Stimulated activated CD4-positive, alpha-beta T cell treated with anti-CD3 and anti-CD28 coated beads, Interleukin-15, amount 100 ng/mL, for 48 hours (primary cell): ENCODE measurements at places on chromosomes 11 and 22.
A peak's percentile ranks its signal among the peaks of the same experiment; 100 is the strongest.

DNA sequence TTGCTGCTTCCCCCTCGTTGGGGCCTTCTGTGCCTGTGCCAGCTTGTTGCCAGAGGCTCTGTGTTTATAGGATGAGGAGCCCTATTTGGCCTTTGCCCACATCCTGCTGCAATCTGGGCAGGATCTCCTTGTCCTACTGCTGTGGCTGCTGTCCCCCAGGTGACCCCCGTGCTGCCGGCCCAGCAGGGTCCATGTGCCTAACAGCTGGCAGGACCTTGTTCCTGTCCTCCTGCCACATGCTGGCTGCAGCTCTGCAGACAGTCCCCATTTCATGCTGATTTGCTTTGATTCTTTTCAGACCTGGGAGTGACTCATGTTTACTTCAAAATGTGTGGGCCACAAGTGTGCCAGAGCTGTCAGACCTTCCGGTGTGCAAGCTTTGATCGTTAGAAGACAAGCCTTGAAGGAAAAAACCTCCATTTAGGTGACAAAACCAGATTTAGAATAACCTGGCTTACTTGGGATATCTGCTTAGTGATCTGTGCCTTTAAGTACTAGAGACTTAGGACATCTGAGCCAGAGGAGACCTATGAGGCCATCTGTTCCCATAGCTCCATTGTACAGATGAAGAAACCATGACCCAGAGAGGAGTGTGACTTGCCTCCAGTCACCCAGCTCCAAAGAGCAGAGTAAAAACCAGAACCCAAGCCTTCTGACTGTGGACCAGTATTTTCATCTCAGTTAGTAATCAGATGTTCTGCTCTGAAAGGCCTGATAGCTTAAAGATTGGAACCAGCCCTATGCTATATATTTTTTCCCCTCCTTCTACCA is 11.1 kb downstream of the NAV2 start:
- DNase-seq = peak; percentile 21

GRCh38 chr11:117229411-117229810 is 2.5 kb downstream of the PCSK7 start:
- DNase-seq = no peak

DNA sequence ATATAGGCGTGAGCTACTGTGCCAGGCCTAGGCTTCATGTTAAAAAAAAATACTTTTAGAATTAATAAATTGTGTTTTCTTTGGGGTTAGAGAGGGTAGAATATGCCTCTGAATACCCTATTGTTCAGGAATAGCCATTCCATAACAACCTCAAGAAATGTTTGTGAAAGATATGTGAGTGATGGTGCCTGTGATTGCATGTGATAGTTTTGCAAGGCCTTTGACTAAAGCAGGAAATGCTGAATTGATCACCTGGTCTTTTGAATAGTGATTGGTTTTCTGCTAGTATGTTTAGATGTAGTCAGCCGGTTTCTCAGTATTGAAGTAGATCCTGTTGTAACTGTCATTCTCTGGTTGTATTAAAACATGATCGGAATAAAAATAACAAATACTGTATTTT is 73.4 kb downstream of the UVRAG start:
- no peak for DNase-seq

DNA sequence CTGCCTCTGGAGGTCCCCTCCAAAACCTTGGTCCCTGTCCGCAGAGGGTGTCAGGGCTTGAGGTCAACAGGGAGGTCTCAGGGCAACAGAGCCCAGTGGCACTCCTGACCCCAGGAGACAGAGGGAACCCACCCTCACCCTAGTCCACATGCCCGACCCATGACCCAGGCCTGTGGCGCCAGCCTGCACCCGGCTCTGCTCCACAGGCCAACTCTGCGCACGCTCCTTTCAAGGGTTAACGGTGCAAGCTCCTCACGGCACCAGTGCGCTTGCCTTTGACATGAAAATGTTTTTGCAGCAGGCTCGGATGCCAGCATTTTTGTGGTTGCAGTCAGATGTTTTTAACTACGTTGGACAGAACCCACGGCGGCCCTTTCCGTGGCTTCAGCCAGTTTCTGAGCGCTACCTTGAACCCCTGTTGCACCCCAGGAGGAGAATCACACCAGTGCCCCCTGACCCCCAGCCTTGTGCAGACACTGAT is 68.6 kb downstream of the CDKN1C start:
- no peak for DNase-seq

DNA sequence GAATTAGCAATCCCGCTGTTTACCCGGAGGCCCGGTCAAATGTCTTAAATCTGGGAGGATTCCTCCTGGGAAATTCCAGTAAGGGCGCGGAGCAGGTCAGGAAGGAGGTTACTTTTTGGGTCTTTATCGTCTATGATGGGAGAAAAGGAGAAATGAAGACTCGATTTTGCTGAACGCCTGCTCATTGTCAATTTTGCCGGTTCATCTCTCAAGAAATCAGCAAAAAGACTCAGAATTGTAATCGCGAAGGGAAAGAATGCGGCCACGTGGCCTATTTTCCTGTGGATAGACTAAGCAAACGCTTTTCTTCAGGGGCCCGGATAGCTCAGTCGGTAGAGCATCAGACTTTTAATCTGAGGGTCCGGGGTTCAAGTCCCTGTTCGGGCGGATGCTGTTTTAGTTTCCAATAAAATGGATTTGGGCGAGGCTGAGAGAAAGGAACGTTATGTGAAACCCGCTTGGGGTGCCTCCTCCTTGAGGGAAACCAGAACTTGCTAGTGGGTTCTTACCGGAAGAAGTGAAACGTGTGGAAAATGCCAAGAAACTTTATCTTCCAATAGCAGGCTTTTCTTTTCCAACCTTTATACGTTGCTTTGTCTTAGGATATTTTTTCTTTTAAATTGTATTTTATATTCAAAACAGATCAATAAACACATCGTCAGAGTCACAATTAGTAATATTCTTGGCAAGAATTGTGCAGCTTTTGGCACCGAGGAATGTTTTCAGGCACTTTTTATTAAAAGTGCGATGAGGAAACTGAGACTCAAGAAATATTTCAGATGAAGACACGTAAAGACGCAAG is 45.0 kb downstream of the OR4D9 start:
- DNase-seq = peak; percentile 75

DNA sequence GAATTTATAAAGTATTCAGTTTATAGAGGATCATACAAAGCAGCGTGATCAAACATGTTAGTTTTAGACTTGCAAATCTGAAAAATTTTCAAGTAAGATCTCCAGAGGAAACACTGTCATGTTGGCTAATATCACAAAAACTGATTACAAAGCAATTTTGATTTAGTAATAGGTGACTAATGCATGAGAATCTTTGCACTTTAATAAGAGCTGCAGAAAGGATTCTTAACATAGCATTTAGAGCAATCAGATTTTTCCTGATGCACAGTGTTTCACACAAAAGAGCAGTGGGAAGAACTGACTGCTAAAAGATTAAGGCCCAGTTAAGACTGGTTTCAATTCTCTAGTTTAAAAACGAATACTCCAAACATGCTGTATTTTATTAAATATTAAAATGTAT is 321.2 kb downstream of the GUCY1A2 start:
- no peak for DNase-seq

- DNase-seq = no peak
These were observed 459.1 kb downstream of the MIAT start for GRCh38 chr22:27116312-27117086.

GRCh38 chr11:84247926-84248325 is 961.8 kb upstream of the CCDC90B start:
- DNase-seq = no peak

GRCh38 chr11:85165819-85166218 is 461.3 kb downstream of the DLG2 start:
- DNase-seq = no peak

DNA sequence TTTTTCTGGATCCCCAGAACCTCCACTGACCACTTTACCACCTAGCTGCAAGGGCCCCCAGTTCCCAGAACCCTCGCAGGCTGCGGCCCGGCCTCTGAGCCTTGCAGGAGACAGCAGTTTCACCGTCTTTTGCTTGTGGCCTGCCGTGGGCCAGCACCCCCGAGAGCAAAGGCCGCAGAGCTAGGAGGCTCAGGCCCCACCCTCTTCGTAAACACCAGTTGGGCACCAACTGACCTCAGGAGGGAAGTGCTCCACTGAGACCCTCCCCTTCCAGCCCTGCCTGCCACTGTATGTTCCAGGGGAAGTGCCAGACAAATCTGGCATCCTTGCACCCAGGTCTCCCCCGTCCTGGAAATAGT is 23.4 kb upstream of the CREB3L1 start:
- DNase-seq = no peak

DNA sequence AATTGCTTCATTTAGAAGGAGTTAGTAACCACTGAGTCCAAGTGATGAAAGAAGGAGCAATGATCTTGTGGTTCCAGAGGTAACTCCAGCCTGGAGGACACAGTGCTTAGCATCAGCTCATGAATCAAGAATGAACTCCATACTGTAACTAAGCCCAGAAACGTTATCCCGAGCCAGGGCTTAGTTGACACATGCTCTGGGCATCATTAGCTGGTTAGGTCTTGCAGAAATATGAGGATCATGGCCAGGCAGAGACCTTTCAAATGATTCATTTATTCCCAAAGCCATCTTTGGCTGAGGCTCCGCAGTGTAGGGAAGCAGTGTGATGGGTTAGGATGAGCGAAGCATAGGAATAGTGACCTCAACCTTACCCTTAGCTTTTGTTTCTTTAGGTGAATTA is 277.4 kb downstream of the FAM76B start:
- no peak for DNase-seq

DNA sequence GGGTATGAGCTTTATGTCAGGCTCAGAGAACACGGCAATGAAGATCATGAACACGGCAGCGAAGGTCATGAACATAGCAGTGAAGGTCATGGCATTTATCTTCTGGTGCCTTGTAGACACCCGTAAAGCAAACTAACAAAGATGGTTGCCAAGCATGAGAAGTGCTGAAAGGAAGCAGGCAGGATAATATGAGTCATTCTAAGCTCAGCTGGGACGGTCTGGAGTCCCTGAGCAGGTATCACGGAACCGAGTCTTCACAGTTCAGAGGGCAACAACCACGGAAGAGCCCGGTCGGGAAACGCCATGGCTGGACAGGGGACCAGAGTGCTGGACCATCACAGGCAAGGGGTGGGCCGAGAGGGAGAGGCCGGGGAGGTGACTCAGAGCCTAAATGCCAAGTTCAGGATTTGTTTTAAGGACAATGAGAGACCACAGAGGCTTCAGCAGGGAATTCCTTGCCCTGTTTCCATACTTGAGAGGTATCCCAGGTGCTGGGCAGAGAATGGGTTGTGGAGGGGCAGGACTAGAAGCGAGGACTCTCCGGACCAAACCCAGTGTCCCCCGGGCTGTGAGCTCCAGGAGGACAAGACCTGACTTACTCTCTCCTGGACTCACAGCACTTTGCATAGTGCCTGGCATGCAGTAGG is 13.1 kb upstream of the MS4A10 start:
- no peak for DNase-seq

GRCh38 chr11:117915672-117916235 is 13.4 kb downstream of the TMPRSS13 start:
- DNase-seq = no peak

DNA sequence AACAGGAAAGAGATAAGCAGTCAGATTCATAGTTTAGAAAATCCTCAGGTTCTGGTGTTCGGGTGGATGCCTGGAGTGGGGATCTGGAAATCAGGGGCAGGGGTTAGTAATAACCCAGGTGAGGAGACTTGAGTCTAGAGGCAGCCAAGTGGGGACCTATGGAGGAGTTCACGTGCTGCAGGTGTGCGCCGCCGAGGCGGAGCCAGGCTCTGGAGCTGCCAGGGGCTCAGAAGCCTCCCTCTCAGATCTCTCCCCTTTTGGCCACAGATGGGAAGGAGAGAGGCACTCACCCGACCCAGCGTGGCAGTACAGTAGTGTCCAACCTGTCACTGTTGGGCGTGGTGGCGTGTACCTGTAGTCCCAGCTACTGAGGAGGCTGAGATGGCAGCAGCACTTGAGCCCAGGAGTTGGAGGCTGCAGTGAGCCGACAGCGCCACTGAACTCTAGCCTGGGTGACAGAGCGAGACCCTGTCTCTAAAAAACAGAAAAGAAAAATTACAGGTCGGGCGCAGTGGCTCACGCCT is 27.5 kb downstream of the TXN2 start:
- no peak for DNase-seq

GRCh38 chr11:12114193-12115033 is 4.0 kb downstream of the MICAL2 start:
- DNase-seq = no peak

DNA sequence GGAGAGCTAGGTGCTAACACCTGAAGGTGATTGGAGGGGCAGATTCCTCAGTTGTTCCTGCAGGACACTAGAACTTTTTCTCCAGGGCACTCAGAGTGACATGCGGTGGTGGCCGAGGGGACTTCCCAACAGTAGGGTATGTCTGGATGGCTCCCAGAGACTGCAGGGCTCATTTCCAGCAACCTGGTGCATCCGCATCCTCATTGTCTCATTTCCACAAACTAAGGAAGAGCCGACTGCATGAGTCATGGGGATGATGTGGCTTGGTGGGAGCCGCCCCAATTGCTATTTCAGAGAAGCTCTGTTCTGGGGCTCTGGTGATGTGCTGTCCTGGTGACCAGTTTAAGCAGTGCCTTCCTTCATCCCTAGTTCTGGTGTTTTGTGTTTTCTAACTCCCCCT is 2.8 kb upstream of the ROBO4 start:
- DNase-seq = no peak

DNA sequence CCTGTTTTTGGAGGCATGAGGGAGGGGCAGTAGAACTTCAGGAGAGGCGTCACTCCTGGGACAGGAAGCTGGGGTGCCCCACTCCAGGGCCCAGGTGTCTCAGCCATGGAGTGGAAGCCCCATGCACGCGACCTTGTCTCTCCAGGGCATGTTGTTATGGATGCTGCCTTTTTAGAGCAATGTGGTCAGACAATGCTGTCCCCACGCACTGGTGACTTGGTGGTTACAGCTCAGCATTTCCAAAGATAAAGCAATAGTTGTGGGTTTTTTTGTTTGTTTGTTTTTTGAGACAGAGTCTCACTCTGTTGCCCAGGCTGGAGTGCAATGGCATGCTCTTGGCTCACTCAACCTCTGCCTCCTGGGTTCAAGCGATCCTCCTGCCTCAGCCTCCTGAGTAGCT is 22.3 kb downstream of the EIF4G2 start:
- no peak for DNase-seq

GRCh38 chr11:64245797-64246620 is 734 bp downstream of the PPP1R14B start:
- peak; percentile 80 for DNase-seq

DNA sequence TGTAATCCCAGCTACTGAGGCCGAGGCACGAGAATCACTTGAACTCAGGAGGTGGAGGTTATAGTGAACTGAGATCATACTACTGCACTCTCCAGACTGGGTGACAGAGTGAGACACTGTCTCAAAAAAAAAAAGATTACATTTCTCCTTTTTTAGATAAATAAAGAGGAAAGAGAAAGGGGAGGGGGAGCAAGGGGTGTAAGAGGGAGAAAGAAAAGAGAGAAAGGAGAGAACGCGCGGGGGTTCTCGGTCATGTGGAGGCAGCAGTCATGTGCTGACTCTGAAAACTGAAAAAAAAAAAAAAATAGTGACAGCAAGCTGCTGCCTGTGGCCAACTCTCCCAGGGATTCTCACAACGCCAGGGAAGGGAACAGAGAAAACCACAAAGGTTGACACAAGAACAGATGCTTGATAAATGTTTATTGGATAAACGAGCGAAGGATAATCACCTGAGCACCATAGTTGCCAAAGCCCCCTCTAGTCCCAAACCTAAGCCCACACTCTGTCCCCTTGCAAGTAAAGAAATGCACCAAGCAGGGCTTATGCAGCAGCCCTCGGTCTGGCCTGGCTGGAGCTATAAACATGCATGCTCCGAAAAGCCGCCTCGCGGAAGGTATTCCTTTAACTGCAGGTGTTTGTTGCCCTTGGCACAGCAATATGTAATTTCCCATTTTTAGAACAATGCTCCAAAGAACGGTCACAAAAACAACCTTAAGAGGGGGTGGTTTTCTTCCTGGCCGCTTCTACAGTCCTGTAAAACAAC is 14.5 kb downstream of the SCGB1A1 start:
- no peak for DNase-seq
